ENCODE measurements at places on chromosomes 16 and 17. TPM values are rescaled to one million over a fixed set of nuclear protein-coding genes. Genes with fewer than 3 reads are reported as not detected.

Gene KRT13
- not detected for total RNA-seq

Gene FOXF1
- total RNA-seq: 1.1 TPM

Gene IKZF3
- total RNA-seq: not detected

Gene SDK2
- total RNA-seq: 0.93 TPM

Gene CTU2
- 9.1 TPM for total RNA-seq

Gene GCGR
- total RNA-seq: not detected

Gene TBC1D3I
- not detected for total RNA-seq
